AG09309 (cell line): ENCODE measurements at places on chromosomes 6 and 20.

DNA sequence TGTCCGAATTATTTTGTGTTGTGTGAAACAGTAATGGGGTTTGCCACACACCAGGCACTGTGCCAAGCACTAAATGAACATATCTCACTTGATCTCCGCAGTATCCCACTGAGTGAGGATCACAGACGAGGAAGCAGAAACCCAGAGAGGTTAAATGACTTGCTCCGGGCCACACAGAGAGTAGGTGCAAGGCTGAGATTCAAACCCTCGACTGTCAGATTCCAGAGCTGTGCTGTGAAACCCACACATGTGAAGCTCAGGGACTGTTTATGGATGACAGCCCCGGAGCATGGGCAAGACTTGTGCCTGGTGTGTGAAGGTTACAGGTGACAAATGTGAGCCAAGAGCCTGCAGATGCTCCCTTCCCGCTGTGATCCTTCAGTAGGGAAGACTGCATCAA is 87.8 kb upstream of the SIRPA start:
- DNase-seq, result no peak

- DNase-seq, result no peak
Observed at GRCh38 chr20:35598476-35598875, 17.2 kb upstream of the SPAG4 start.

GRCh38 chr6:109891924-109892323 is 86.2 kb upstream of the GPR6 start:
- DNase-seq, result no peak

GRCh38 chr6:143298071-143298470 is 152.4 kb downstream of the ADAT2 start:
- no peak for DNase-seq

DNA sequence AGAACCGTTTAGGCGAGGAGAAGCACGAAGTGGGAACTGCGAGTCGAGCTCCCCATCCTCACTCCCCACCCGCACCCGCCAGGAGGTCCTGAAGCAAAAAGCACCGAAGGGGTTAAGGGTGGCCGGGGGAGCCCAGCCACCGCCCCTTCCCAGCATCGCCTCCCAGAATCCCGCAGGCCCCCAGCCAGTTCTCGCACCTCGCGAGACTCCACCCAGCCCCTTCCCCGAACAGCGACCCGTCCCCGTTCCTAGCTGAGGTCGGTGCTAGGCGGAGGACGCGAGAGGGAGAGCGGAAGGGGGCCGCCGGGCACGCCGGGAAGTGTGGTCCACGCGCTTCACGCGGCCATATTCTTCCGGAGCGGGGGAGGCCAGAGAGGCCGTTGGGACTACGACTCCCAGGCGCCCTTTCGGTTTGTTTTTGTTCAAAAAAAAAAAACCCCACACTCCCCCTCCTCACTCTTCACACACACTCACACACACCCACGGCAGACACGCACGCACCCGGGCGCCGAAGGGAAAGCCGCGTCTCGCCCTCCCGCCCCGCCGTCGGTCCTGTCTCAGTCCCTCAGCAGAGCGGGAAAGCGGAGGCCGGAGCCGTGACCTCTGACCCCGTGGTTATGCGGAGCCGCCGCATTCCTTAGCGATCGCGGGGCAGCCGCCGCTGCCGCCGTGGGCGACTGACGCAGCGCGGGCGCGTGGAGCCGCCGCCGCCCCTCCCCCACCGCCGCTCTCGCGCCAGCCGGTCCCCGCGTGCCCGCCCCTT is at the start of gene ASXL1:
Gene ASXL1 (plus strand): TSS at position 463 of the 763 bp plus-strand sequence. CDS start 445 bp downstream, outside the sequence.
- DNase-seq, result peak; percentile 74

GRCh38 chr6:16568128-16568527 is 193.1 kb downstream of the ATXN1 start:
- DNase-seq, result no peak

DNA sequence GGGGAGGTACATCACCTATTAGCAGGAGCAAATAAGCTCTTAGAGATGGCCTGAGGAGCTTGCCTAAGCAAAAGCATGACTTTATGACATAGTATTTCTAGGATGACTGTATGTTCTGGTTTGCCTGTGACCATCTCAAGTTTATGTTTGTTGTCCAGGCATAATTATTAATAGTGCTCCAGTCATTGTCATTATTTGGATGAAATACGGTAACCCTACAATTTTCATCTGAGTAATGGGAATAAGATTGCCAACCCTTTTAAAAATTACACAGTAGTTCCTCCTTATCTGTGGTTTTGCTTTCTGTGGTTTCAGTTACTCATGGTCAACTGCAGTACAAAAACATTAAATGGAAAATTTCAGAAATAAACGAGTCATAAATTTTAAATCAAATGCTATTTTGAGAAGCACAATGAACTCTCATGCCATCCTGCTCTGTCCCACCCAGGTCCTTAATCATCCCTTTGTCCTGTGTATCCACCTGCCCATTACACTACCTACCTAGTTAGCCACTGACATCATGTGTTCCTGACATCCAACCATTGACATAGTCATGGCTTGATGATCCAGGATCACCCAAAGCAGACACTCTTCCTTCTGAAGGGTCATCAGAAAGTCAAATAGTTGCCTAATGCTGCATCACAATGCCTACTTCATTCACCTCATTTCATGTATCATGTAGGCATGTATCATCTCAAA is 27.0 kb upstream of the TFB1M start:
- peak; percentile 44 for DNase-seq

DNA sequence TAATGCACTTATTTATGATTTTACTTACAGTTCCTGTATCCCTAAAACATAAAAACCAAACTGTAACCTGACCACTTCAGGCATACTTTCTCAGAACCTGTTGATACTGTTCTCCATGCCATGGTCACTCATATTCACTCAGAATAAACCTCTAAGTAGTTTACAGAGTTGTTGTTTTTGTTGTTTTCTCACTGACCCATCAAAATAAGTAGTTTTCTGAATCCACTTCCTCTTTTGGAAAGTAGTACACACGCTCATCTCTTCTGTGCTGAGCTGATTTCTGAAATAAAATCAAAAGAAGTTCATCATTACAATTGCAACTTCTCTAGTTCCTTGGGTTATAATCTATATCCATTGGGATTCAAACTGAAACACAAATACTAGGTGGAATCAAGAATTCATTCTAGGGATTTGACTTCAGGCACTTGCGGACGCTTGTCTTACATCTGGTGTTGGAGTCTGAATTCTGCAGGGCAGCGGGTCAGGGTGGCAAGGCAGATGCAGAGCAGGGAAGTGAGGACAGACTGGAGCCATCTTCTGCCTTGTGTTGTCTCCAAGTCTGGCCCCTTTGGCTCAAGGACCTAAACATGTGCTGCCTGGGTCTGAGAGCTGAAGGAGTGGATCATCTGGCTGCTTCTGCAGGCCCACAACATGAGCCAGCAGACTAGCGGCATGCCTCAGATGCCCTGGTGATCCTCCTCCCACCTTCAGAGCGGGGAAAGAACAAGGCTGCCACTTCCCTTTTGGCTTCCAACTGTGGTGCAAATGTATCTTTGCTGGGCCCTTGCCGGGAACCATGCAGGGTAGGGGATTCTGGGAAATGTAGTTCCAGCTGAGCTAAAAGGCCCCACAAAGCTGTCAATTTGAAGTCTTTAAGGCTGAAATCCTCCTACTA is 167.9 kb upstream of the MYLIP start:
- DNase-seq, result no peak

- no peak for DNase-seq
Observed at GRCh38 chr6:13559251-13559650, 15.2 kb upstream of the SIRT5 start.

DNA sequence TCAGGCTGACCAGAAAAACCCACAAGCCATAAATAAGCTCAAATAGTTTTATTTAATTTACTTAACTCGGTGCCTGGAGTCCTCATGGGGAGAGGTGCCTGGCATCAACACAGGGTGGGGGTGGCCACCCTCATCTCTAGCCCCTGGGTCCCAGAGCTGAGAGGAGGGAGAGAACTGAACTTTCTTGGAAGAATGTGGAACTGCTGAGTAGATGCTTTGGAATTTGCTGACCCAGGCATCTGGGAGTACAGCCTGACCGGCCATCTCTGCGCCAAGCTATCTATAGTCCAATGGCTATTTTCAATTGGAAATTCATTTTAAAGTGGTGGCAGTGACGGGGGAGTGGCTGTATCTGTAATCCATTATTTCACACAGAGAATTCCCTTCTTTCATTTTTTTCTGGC is 104.8 kb downstream of the CDH26 start:
- no peak for DNase-seq

- no peak for DNase-seq
Observed at GRCh38 chr6:6569811-6570164, 18.7 kb upstream of the LY86 start.

- DNase-seq, result no peak
Observed at GRCh38 chr20:3846740-3847428, at the start of gene MAVS. MAVS (plus strand) TSS chr20:3846834; CDS start chr20:3854625, 7,791 bp downstream.

GRCh38 chr20:8457978-8458377 is 325.9 kb downstream of the PLCB1 start:
- DNase-seq, result no peak

GRCh38 chr6:27863962-27864905 is 48.0 kb downstream of the OR2B2 start:
- DNase-seq, result no peak

GRCh38 chr6:145137425-145137824 is 597.9 kb downstream of the EPM2A start:
- DNase-seq, result no peak

GRCh38 chr20:50389808-50390684 is 120.1 kb upstream of the PTPN1 start:
- DNase-seq, result no peak

DNA sequence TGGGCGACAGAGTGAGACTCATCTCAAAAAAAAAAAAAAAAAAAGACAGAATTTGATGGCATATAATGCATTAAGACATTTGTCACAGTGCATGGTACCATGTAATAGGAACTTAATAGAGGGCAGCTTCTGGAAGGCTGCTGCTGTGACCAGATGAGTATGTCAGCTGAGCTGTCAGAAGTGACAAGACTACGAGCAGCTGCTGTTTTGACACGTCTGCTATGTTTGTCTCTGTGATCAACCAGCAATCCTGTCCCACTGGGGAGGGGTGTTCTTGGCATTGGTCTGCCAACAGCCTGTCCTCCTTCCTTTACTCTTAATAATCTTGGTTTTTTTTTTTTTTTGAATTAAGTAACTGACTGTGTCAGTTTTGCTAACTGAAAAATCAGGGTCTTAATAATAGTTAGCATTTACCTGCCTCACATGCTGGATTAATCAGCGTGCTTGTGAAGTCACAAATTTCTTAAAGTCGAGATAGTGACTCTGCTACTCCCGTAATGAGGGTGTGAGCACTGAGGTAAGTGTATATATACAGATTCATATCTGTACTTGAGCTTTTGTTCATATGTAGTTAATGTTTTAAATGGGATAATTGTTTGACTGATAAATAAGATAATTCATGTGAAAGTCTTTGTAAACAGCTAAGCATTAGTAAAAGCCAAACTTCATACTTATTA is 152.4 kb downstream of the BMP2 start:
- DNase-seq, result no peak

DNA sequence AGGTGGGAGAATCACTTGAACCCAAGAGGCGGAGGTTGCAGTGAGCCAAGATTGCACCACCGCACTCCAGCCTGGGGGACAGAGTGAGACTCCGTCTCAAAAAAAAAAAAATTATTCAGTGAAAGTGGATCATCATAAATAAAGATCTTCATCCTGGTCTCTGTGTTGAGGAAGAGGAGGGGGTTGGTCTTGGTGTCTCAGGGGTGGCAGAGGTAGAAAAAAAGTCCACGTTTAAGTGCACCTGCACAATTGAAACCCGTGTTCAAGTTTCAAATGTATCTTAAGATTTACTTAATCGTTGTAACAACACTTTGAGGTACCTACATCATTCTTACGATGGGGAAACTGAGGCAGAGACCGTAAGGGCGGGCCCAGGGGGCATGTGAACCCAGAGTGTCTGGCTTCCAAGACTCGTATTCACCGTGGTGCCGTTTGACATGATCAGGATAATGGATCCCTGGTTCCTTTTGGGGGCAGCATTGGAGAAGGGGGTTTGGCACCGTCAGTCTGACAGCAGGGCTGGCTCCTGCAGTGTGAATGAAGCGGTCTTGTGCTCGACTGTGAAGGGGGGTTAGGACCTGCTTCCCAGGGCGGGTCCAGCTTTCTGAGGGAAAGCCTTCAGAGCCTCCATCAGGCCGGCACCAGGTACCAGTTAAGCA is 32.9 kb upstream of the ID1 start:
- DNase-seq, result no peak

DNA sequence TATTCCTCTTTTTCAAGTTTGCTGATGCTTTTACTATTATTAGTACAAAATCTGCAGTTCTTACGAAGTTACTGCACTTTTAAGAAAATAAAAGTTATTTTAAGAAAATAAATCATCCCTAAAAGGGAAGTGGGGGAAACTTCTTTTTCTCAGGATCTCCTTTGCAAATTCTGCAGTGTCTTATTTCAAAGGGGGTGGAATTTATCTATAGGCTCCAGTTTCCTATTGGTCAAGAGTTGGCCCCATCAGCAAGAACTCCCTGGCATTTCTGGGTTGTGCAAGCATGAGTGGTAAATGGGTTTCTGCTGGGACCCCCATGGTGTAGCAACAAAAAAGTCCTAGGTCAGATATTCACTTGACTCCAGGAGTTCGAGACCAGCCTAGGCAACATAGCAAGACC is 136.3 kb upstream of the PRDM1 start:
- DNase-seq, result no peak

DNA sequence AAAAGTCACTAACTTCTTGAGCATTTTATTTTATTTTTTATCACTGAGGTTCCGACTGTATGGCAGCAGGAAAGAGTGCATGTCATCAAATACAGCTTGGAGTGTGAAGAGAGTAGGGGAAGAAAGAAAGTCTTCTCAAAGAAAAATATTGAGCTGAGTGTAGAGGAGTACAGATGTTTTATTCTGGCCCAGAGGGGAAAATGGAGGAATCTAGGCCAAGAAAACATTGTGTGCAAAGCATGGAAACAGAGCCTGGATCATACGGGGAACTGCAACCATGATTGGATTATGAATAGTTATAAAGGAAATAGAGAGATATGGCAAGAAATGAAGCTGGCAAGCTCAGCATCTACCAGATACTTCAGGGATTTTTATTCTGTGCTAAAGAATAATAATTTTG is 104.2 kb upstream of the SCGN start:
- DNase-seq, result no peak

- peak; percentile 98 for DNase-seq
Observed at GRCh38 chr6:140078561-140079125, 704.2 kb upstream of the CITED2 start.

- no peak for DNase-seq
Observed at GRCh38 chr6:158233214-158233795, 65.2 kb downstream of the GTF2H5 start.

- no peak for DNase-seq
Observed at GRCh38 chr20:18815194-18815942, 1.8 kb downstream of the SCP2D1 start.

GRCh38 chr6:33960345-33961313 is 156.8 kb upstream of the MLN start:
- DNase-seq, result no peak

DNA sequence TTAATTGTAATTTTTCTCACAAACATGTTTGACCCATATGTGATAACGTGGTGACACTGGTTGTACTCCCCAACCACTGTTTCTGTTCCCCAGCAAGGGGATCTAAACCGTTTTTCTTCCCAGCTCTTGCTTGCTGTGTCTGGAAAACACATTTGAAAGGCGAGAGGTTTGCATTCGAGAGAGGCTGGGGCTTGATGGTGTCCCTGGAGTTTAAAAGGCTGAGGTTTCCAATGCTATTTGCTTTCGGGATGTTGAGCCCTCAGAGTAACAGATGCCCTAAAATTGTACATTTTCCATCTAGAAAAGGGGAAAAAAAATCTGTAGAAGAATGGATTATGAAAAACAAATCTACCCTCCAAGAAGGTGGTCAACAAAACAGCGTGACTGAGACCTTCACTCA is 35.4 kb downstream of the AKAP12 start:
- no peak for DNase-seq
